NCI-H1694 treated with DMSO at 0.1 percent for 48 hours (cell line): ENCODE measurements at places on chromosomes 4 and X.

GRCh38 chrX:81201071-81201470 is 642 bp downstream of the HMGN5 start:
- DNase-seq: no peak

GRCh38 chrX:274904-275475 is 6.2 kb upstream of the PLCXD1 start:
- DNase-seq: no peak

GRCh38 chrX:40298572-40299479 is 201.1 kb upstream of the BCOR start:
- DNase-seq: no peak

DNA sequence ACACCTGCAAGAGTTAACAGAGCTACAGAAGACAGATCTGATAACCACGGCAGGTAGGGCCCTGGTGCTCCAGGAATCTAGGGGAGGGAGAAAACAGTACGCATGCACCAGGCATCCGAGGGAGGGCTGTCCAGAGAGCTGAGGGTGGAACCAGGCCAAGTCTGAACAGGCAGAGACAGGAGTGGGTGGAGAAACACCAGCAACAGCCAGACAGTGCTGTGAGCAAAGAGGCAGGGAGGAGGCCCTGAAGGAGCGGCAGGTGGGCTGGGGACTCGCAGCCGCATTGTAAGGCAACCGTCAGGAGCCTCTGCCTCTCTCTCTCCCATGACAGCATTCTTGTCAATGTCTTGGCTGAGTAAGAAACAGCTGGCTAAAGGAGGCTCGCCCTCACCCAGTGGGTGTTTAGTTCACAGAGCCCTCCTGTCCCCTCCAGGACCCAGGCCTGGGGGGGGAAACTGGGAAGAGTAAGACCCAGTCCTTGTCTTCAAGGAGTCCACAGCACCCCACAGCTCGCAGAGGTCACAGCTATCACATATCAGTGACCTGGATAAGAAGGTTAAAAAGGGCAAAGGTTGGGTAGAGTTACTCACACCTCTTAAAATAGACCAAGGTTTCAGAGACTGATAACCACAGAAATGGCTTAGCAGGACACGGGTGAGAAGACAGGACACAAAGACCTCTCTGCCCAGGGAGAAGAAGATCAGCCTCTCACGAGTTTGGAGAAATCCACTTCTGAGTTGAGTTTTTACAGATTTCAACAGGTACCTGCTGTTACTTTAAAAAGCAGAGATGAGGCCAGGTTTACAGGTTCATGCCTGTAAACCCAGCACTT is 10.5 kb downstream of the ACSL1 start:
- DNase-seq: peak; percentile 75

DNA sequence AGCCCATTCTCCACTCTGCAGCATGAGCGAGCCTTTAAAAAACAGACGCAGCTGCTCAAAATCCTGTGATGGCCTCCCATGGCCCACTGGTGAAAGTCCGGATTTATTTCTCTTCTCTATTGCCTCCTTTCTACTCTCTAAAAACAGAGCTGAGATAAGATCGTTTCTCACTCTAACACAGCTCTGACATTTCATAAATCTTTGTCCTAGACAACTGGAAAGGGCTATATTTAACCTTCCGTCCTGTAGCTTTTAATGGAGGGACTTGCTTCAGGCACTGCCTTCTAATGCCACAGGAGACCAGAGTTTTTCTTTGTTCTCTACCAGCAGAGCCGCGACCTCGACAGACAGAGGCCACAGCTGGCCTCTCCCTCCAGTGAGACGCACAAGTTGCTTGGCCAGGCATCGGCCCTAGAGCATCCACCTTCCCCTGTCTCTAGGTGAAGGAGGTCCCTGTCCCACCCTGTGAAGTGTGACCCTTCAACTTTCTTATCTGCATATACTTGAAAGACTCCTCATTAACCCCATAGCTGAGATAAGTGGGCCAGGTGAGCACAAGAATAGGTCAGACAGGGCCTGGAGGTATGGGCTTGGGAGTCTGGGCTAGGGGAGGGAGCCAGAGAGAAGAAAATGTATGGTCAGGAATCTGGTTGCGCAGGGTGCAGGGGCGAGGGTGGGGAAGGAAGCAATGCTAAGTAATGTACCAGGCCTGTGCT is 50.0 kb downstream of the RTL5 start:
- no peak for DNase-seq

- DNase-seq: no peak
These were observed 169.4 kb downstream of the AMELX start for GRCh38 chrX:11462648-11463047.

DNA sequence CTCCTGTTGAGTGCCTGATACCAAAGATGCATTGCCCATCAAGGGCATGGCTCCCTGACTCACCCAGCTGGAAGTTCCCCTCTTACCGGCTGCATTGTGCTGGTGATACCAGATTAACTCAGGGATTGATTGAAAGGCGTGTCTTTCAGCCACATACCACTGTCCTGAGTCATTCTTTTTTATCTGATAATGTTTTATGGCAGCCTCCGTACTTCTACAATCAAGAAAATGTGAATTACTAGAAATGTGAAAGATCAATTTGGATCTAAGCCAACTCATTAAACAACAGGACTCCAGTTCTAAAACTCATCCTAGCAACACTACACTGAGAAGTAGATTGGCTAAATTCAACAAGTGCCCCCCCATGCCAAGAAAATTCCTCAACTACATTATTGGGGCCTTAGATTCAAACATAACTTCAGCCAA is 40.0 kb downstream of the TXK start:
- DNase-seq: no peak

DNA sequence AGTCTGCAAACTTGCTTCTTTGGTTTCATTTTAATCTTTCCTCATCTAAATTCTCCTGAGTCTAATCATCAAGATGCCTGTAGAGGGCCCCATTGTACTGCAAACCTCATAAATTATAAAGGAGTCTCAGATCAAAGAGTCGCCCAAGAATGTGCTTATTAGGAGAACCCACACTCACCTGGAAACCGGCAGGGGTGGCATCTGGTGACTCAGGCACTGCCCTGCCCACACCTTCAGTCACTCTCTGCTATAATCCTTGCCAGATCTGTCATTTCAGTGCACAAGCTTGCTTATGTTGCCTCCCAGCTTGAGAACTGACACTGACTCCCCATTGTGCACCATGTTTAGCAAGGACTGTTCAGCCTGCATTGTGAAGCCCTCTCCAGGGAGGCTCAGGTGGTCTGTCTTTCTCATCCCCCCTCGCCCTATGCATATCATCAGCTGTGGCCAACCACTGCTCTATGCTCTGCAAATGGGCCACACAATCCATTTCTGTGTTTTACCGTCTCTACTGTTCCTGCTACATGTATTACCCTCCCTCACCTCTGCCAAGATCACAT is 12.4 kb downstream of the EPGN start:
- DNase-seq: peak; percentile 16

DNA sequence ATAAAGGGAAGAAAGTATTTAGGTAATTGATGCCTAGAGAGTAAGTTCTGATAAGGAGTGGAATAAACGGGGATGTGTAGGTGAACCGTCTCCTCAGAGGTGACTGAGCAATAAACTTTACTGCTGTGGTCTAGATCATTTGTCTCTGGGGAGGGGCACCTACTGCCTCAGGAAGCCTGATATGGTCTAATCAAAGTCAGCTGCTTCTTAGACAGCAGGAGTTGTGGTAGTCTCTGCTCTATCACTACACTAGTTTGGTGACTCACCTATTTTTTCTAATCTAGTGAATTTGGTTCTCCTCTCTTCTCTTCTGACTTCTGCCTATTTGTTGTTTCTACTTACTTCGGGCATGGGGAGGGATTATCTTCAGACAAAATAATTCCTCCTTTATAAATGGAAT is 95.1 kb upstream of the STIM2 start:
- no peak for DNase-seq

DNA sequence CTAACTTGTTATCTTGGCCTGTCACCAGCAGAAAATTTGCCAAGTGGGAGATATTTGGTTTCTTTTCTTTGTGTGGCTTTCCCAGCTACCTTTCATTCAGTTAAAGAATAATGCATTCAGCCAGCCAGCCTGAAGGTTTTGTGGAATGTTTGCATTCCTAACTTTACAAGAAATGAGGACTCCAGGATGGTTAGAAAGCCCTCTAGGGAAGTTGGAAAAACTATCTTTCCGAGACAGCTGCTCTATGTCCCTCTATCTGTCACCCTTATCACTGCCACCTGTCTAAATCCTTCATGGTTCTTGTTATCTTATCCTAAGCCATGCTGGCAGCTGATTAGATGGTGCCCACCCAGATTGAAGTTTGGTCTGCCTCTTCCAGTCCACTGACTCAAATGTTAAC is 384.2 kb downstream of the SH3BGRL start:
- DNase-seq: no peak

GRCh38 chrX:30971774-30972603 is 82.9 kb upstream of the TAB3 start:
- DNase-seq: no peak

DNA sequence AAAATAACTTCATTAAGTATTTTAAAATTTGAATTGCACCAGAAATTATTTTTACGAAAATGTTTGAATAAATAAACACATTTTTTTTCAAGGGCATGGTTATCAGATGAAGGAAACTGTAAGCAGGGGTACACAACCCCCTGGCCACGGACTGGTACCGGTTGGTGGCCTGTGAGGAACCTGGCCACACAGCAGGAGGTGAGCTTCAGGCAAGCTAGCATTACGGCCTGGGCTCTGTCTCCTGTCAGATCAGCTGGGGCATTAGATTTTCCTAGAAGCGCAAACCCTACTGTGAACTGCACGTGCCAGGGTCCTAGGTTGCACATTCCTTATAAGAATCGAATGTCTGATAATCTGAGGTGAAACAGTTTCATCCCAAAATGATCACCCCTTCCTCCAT is 1499.7 kb upstream of the AGA start:
- no peak for DNase-seq
